ENCODE measurements at places on chromosomes 4 and X.

DNA sequence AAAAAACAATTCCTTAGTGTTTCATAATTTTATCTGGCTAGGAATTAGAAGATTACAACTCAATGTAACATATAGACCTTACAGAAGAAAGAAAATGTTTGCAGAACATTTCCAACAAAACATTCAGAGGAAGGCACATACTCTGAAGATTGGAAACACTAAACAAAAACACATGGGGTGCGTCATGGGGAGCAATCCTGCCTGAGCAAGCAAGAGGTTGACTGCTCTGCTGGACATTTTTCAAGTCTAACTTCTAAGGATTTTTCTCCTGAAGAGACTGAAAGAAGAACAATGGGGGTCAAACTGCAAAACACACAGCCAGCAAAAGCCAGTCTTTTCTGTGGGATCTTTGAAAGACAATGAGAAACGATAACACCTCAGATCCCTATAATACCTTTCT, 182.8 kb downstream of the GUCY2F start:
- DNase-seq: no peak

GRCh38 chr4:158760866-158761265, 8.0 kb upstream of the FNIP2 start:
- DNase-seq: no peak

GRCh38 chrX:103779141-103779789, 2.6 kb downstream of the PLP1 start:
- no peak for DNase-seq

DNA sequence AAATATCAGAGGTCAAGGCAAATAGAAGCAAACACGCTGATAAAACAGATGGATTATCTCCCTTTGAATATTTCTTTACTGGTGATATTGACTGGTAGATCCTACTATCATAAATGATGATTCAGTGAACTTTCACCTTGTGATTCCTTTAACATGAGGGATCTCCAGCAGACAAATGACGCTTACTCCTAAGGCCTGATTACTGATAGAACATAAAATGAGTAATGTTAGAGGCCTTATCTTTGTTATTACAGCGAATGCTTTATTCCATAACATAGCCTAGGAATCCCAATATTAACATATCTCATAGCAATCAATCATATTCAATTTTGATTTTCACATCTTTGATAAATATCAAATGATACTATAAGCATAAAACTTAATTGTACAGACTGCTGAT, 152.3 kb downstream of the SLC10A7 start:
- no peak for DNase-seq

DNA sequence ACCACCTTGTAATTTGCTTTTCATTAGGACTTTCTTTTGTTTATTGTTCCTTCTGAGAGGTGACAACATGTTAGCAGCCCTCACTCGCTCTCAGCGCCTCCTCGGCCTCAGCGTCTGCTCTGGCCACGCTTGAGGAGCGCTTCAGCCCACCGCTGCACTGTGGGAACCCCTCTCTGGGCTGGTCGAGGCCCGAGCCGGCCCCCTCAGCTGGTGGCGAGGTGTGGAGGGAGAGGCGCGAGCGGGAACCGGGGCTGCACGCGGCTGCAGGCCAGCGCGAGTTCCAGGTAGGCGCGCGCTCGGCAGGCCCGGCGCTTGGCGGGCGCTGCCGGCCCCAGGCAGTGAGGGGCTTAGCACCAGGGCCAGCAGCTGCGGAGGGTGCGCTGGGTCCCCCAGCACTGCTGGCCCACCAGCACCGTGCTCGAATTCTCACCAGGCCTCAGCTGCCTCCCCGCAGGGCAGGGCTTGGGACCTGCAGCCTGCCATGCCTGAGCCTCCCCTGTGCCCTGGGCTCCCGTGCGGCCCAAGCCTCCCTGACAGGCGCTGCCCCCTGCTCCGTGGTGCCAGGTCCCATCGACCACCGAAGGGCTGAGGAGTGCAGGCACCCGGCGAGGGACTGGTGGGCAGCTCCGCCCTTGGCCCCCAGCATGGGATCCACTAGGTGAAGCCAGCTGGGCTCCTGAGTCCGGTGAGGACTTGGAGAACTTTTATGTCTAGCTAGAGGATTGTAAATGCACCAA, 9.2 kb upstream of the AP1AR start:
- DNase-seq: no peak

GRCh38 chr4:153137677-153138630, 66.3 kb upstream of the TRIM2 start:
- no peak for DNase-seq

GRCh38 chr4:93791570-93792195, 36.9 kb upstream of the ATOH1 start:
- no peak for DNase-seq

DNA sequence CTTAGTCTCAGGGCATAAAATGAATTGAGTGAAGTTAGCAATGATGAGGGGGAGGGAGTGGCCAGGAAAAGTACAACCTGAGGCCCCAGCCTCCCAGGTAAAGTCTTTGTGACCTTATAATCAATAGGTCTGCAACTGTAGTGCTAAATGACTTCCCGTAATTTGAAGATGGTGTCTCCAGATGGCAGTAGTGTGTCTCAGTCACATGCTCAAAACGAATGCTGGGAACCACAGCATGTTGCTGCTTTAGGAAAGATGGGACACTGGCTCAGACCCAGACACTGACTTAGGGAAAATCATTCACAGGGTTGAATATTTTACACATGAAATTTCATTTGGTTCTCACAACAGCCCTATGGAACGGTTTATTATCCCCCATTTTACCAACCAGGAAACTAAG, 10.3 kb downstream of the SRPX2 start:
- no peak for DNase-seq

GRCh38 chr4:110613745-110614144, 9.1 kb downstream of the PITX2 start:
- no peak for DNase-seq
